ENCODE measurements at places on chromosomes 11 and 22. TPM values are rescaled to one million over a fixed set of nuclear protein-coding genes. Genes with fewer than 3 reads are reported as not detected.
A peak's percentile ranks its signal among the peaks of the same experiment; 100 is the strongest.

DNA sequence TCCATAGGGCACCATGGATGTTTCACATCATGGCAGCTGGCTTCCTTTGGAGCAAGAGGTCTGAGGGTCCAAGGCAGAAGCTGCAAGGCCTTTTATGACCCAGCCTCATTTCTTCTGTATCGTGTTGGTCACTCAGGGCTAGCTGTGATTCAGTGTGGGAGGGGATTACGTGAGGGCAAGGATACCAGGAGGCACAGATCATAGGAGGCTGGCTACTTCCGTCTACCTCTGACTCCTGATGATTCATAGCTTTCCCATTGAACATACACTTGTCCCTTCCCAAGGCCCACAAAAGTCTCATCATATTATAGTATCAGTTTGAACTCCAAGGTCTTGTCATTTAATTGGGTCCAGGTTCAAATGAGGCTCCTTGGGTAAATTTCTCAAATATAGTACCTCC lies 135.3 kb upstream of the ZBED5 start:
- DNase-seq: no peak

DNA sequence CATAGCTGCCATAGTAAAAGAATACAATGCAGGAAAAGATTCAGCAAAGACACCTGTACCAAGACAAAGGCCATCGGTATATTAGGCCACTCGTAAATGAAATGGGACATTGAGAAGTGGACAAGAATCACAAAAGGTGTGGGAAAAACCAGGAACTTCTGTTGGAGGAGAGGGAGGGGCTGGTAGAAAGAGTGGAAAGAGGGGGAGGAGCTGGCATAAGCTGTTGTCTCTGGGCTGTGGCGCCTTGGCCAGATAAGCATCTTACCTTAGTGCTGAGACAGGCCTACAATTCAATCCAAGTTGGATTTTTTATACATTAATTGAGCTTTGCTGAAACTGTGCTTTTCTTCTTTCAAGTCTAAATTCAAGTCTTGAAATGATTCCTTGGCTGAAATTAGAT lies 37.1 kb downstream of the ZNF202 start:
- no peak for DNase-seq

- peak; percentile 96 for DNase-seq
These were observed 1.7 kb upstream of the TOB2 start for GRCh38 chr22:41448189-41448808.

- DNase-seq: no peak
These were observed 25.5 kb upstream of the APOA1 start for GRCh38 chr11:116862951-116863350.

DNA sequence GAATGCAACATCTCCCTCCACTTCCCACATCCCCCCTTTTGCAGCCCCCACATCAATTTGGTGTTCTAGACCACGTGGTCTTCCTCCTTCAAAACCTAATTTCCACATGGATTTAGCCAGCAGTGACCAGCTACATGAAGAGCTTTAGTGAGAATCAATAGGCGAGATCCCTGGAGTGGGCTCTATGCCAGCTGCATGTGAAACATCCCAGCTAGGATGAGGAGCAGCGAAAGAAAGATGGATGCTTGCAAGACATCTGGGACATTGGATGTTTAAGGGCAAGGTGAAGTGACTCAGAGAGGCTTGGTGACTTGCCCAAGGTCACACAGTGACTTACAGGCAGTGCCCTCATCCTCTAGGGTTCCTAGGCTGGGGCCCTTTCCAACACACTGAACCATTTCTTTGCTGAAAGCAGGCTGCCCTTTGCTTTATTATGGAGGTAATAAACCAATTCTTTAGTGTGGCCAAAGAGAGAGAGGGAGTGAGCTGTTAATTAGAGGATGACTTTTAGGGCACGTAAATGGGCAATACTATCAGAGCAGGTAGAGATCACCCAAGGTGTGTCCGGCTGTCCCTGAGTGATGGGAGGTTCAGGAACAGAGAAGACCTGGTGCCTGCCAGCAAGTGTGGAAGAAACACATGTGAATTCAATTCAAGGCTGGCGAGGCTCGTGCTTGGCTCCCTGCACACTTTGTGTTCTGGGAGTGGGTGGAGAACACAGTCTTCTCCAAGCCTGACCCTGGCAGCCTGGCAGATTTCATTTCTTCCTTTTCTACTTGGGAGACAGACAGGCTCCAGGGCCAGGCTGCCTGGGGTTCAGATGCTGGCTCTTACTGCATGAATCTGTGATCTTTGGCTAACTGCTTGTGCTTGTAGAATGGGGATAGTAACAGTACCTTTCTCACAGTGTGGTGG lies 24.0 kb downstream of the TSPAN18 start:
- no peak for DNase-seq

The SLC16A8 gene
- 0.26 TPM for total RNA-seq

- no peak for DNase-seq
These were observed 25.9 kb downstream of the PIWIL4 start for GRCh38 chr11:94593030-94593429.

GRCh38 chr11:116857316-116857715 lies 19.9 kb upstream of the APOA1 start:
- no peak for DNase-seq

The OR2AG1 gene
- not detected for total RNA-seq

DNA sequence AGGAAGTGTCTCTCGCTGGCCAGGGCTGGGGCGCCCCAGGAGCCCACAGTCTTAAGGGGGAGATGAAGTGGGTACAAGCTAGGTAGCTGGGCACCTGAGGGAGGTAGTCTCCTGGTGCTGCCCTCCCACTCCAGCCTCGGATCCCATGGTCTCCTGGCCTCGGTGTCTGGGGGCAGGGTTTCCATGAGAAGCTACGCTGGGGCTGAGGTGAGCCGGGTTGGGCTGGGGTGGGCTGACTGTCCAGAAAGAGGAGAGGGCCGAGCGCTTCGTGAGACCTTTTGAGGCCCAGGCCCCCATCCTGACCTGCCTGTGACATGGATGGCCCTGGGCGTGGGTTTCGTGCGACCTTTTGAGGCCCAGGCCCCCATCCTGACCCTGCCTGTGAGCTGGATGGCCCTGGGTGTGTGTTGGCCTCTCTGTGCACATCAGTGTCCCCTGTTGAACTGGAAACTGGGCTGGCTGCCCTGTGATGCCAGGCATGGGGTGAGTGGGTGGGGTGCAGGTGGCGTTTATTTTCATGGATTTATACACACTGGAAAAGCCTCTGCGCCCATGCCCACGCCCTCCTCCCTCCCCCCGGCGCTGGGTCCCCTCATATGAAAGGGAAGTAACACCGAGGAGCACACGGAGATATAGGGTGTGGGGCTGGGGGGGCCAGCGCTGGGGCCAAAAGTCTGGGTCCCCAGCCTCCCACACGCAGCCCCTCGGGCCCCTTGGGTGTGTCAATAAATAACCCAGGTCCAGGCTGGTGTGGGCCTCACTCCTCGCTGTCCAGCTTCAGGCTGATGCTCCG lies 8.6 kb downstream of the AIP start:
- DNase-seq: no peak

The PDE2A gene
- 49.6 TPM for total RNA-seq

- peak; percentile 85 for DNase-seq
These were observed 7.5 kb upstream of the SYT8 start for GRCh38 chr11:1827095-1827813.

DNA sequence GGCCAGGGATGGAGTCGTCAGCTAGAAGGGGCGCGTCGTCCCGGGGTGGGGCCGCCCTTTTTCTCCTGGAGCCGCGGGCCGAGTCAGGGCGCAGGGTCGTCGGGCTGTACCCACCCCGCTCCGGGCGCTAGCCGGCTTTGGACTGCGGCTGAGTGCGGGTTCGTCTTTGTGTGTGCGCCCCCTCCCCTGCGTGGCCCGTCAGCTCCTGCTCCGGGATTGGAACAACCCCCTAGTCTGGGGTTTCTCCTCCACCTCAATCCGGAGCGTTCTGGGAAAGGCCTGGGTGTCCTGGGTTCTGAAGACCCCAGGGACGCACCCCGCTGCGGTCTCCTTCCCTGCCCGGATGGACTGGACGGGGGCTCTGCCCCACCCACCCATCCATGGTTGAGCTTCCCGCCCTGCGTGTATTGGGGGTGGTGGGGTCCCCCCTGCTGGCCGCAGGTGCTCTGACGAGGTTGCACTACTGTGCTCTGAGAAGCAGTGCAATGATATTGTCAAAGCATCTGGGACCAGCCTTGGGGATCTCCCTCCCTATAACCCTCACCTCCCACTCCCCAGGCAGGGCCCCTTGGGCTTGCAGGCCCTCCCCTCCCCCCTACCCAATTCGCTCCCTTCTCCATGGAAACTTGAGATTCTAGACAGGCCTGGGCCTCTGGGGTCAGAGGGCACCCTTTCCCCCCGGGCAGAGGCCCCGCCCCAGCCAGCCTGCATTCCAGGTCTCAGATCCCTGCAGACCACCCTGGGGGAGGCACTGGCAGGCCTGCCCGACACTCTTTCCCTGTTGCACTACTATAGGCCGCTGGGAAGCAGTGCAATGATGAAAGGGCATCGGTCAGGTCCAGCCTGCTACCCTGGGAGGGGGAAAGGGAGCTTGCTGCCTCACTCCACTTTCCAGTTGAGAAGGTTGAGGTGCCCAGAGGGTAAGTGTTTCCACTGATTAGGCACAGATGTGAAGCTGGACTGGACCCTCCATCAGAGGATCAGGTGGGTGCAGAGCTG lies 10.7 kb downstream of the SDF2L1 start:
- no peak for DNase-seq

- DNase-seq: no peak
These were observed 26.4 kb downstream of the APOL3 start for GRCh38 chr22:36134182-36134581.

- no peak for DNase-seq
These were observed 105.4 kb downstream of the CASP12 start for GRCh38 chr11:104792861-104793260.

DNA sequence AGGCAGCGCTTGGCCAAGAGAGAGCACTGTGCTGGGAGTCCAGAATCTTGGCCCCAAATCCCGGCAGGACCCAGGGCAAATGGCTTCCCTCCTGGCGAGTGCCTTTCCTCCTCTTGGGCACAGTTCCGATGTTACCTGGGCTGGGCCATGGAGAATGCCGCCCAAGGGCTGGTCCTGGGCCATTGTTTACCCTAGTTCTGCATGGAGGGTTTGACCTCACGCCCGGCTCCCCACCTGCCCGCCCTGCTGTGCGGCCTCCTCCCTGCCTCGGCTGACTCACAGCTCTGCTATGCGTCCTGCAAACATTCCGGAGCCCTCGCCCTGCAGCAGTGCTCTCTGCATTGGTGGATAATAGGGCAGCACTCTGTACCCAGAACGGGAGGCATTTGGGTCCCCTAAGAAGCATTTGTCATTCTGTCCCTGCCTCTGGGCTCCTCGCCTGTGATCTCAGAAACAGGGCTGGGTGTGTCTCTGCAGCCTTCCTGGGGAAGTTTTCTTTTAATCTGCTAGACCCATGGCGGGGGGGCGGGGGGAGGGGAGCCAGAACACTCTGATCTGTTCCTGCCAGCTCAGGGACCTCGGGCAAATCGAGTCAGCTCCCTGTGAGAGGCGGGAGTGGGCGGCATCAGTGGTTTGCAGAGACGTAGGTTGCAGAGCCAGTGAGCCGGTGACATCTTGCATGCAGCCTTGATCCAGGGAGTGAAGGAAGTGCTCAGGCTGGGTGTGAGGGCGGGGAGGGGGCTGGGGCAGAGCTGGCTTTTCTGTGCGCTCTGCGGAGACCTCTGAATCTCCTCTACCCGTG lies 32.9 kb upstream of the SMIM38 start:
- DNase-seq: peak; percentile 90

GRCh38 chr11:125609545-125609944 lies 15.4 kb upstream of the CHEK1 start:
- DNase-seq: no peak

- DNase-seq: no peak
These were observed 29.1 kb downstream of the CTTN start for GRCh38 chr11:70427436-70427835.

GRCh38 chr11:122337704-122338103 lies 221.7 kb upstream of the BLID start:
- no peak for DNase-seq

The MRGPRX4 gene
- total RNA-seq: not detected

GRCh38 chr22:41091132-41092022 lies 1.0 kb upstream of the EP300 start:
- DNase-seq: peak; percentile 99

- DNase-seq: no peak
These were observed 7.1 kb upstream of the NHERF4 start for GRCh38 chr11:119178166-119178680.

The ST14 gene
- 103 TPM for total RNA-seq

The RANGAP1 gene
- 59.7 TPM for total RNA-seq

DNA sequence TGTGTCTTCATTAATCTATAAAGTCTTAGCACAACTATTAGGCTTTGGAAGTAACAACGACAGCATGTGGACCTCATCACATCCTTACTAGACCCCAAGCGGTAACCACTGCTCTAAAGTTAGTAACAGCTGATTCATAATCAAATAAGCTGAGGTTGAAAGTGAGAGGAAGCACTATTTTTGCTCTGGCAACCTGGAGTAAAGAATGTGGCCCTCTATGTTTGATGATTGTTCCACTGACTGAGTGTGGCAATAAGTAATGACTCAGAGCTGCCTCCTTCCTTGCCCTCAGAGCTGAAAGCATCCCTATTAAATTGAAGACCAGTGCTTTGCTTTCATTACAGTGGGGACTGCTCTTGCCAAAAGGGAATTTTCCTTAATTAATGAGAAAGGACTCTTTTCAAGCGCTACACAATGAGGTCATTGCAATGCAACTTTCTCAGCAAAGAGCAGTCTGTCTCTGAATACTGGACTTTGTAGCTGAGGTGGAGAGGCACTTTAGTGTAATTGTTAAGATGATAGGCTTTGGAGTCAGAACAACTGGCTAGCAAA lies 906.1 kb upstream of the RAG2 start:
- no peak for DNase-seq

DNA sequence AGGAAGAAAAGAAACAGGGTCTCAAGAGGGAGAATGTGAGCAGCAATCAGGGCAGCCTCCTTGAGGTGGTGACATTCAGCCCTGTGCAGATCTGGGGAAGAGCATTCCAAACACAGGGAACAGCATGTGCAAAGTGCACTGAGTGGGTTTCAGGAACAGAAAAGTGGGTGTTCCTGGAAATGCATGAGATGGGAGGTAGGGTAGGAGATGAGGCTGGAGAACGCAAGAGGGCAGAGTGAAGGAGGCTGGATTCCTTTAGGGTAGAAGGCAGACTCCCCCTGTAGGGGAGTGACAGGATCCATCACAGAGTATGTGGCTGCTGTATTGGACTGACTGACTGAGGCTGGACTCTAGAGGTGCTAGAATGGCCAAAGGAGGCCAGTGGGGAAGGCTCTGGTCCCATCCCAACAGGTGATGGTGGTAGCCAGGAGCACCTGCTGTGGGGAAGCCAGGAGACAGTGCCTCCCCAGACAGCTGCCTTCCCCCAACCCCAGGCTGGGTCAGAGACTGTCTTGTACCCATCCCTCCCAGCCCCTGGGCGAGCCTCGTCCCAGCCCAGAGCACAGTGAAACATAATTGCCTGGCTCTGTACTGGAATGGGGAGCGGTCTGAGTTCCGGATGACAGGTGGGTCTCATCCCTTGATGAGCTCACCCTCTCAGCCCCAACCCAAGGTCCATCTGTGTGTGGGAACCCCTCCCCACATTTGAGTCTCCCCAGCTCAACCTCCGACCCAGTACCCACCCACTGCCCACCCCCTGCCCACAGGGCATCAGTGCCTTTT lies 419.4 kb downstream of the MN1 start:
- DNase-seq: no peak

The HOATZ gene
- not detected for total RNA-seq

The ARHGAP20 gene
- 6.5 TPM for total RNA-seq
